HS-5 (cell line): ENCODE measurements at places on chromosomes 7 and 10.
A peak's percentile ranks its signal among the peaks of the same experiment; 100 is the strongest.

GRCh38 chr10:126685756-126686155 is 15.3 kb upstream of the C10orf90 start:
- DNase-seq, result no peak

GRCh38 chr10:47420305-47421056 is 36.4 kb upstream of the ZNF488 start:
- DNase-seq, result no peak

DNA sequence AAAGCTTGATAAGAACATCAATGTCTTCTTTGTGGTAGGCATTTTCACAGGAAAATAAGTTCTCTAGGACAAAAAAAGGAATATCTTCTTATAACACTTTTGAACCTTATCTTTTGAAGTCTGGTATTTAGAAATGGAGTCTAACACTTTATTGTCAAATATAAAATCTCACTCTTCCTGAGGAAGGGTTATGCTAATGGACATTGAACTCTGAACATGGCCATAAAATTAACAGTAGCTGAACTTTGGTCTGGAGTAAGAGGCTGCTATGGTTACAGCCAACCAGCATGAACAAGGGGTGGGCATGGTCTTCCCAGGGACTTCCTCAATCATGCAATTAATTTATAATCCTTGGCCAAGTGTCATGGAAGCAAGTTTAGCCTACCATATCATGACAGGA is at the start of gene CLRN3:
Gene CLRN3, minus strand, starts transcription at position 199 of the 400 bp plus-strand sequence. Its CDS starts 157 bp downstream, at position 42.
- no peak for DNase-seq

DNA sequence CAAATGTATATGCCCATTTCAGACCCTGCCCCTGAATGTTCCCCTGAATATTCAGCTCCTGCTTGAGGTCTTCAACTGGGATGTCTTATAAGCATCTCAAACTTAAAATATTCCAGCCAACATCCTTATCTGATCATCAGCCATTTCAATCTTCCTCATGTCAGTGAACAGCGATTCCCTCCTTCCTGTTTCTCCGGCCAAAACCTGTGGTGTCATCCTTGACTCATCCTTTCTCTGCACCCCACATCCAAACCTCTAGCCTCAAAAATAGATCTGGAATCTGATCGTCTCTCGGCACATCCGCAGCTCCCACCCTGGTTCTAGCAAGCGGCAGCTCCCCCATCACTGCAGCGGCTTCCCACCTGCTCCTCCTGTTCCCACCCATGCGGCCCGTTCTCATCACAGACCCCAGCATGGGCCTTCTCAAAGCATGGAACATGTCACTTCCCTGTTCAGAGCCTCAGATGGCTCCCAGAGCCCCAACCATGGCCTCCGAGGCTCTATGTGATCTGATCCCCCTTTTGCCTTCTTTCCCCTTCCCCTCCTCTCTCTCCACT is 165.7 kb downstream of the HECW1 start:
- DNase-seq, result no peak

DNA sequence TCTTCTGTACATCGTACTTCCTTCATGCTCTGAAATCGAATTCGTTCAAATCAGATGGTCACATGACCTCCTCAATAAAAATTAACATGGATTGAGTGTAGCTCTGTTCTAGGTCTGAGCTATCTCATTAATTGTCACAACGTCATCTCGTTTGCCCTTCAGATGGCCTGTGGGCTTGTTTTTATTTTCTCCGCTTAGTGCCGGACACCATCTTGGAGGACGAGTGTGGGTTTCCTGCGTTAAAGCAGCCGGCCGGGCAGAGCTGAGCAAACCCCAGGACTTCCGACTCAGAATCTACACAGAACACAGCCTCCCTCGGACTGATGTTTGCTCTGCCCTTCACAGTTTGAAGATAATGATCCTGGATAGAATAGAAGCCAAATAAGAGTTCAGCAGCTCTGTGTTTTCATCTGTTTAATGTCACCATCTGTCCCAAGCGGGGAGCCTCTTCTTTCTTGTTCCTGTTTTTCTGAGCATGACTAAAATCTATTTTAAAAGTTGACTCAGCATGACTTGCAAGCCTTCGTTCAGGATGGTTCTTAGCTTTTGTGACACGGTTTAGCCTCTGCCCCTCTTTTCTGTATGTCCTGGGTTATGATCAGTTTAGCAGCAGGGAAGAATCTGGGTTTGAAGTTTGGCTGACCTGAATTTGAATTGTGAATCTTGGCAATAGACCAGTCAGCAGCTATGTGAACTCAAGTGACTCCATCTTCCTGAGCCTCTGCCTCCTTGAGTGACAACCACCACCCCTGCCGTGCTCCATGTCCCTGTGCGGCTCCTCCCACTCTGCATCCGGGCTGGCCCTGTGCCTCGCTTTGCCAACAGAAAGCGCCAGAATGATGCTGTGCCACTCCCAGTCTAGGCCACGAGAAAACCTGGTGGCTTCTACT is 30.6 kb upstream of the GALNTL5 start:
- DNase-seq, result no peak

GRCh38 chr10:86038371-86038770 is 328.2 kb downstream of the GRID1 start:
- no peak for DNase-seq

DNA sequence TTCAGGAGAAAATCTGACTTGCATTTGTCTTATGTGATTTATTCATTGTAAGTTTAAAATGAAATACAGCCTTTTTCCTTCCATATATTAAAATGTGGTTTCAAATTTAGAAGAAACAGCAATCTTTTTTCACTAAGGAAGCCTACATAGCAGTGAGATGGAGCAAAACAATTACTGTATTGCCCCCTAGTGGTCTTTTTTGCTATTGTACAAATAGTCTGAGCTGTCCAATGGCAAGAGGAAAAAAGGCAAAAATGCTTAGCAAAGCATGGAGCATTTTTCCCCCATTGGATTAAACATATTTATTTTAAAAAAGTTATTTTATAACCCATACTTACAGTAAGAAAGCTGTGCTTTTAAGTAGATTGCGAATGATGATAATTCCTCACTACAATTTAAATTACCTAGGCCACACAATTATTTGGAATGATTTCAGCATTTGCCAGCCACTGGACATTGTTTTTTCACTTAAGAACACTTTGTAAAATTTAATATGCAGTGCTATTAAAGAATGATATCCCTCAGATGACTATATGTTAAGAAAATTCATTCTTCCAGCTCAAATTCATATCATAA is 119.5 kb downstream of the CPED1 start:
- DNase-seq, result peak; percentile 49

GRCh38 chr10:126519992-126520391 is 131.7 kb upstream of the ADAM12 start:
- no peak for DNase-seq

DNA sequence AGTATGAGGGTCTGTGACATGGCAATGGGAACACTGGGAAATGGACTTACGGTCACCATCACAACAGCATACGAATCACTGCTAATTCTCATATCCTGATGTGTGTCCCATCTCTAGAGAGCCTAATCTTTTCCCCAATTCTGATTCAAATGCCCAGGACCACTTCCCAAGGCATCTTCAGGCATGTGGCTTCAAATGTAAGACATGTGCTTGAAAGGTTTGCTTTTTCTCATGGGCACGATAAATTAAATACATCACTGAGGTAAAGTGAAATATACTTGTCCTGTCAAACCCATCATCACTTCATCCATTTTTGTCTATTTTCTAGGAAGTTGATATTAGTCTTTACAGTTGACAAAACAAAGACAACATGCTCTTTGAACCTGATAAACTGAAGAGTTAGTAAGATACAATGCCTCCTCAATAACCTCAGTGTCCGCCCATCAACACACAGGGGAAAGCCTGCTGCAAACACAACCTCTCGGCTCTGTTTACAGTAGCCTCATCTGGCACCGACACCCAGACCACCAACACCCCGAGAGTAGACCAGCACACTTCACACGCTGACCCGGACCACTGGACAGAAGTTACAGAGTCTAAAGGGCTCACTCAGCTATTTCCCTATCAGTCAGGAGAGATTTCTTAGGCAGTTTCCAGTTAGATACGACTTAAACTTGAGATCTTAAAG is 24.8 kb downstream of the GRB10 start:
- no peak for DNase-seq

GRCh38 chr10:6348096-6348874 is 145.6 kb downstream of the PFKFB3 start:
- no peak for DNase-seq

- no peak for DNase-seq
Observed at GRCh38 chr7:4957847-4958476, 1.0 kb downstream of the MMD2 start.

GRCh38 chr7:115038158-115038557 is 116.3 kb downstream of the MDFIC start:
- no peak for DNase-seq

- no peak for DNase-seq
Observed at GRCh38 chr7:25124465-25125136, 459 bp downstream of the CYCS start.

GRCh38 chr10:3622845-3623621 is 162.0 kb downstream of the KLF6 start:
- peak; percentile 4 for DNase-seq

GRCh38 chr10:74924251-74924963 is 98.0 kb downstream of the KAT6B start:
- peak; percentile 78 for DNase-seq

DNA sequence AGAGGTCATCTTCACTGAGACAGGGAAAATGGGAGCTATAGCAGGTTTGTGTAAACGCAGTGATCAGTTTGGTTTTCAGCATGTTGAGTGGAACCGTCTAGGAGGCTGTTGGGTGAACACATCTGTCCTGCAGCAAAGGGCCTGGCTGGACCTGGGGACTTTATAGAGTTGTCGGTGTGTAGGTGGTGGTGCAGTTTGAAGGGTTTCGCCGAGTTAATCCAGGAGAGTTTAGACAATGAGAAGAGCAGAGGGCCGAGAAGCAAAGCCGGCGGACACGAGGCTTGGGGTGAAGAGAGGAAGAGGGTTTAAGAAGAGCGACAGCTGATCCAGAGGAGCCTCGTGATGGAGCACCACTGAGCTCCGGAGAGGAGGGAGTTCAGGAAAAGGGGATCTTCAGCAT is 39.1 kb downstream of the IL15RA start:
- no peak for DNase-seq

- no peak for DNase-seq
Observed at GRCh38 chr10:3955955-3956617, 171.1 kb upstream of the KLF6 start.
